ENCODE measurements at places on chromosomes 4 and X.
A peak's percentile ranks its signal among the peaks of the same experiment; 100 is the strongest.

DNA sequence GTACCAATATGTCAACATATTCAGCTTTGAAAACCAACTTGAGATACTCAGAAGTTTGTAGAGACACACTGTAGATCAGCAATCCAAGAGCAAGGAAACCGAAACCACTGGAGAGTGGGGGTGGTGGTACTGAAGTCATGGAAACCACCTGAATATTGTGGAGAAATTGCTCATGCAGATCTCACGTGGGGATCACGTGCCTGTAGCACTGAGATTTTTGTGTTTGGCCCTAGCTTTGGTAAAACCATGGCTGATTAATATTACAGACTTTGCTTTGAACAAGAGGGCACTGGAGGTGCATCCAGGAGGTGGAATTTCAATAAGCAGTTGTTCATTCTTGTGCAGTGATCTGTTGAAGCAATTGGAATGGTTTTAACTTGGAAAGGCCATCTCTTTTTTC is 47.2 kb downstream of the GBA3 start:
- no peak for DNase-seq

DNA sequence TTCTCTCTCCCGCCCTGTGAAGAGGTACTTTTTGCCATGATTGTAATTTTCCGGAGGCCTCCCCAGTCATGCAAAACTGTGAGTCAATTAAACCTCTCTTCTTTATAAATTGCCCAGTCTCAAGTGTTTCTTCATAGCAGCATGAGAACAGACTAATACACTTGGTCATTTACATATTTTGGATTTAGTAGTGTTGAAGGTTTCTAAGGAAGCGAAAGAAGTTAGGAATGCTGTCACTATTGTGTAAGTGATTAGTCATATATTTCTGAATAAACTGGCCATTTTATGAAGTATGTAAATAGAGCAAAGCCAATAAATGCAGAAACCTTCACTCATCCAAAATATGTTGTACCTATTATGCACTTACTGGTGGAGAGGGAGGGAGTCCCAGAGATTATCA is 34.4 kb upstream of the GK2 start:
- no peak for DNase-seq

DNA sequence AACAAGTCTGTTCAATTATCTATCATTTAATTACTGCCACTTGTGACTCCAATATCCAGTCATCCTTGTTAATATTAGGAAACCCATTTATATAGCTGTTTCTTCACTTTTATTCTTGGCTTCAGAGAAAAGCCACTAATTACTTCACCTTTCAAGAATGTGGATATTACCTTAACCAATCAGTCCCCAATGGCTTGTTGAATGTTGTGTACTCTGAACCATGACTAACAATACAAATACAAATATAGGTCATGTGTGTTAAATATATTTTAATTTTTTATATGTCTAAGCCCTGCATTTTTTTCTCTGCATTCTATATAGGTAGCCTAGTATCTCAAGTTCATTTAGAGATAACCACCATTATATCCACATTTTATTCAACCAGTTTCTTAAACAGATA is 1513.4 kb upstream of the AGA start:
- DNase-seq: no peak

DNA sequence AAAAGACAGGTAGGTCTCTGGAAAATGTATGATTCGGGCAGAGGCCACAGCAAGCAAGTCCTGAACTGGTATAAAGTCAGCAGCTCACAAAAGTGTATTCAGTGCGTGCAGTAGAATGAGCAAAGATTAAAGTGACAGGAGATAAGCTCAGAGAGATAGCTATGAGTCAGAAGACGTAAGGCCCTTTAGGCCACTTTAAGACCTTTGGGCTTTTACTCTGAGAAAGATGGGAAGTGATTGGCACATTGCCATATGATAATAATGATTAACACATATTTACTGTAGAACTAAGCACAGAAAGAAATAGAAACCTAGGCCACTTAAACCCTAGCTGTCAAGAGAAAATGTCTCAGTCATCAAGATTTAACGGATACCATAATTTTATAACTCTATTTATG is 51.7 kb downstream of the TBCK start:
- no peak for DNase-seq

GRCh38 chr4:95601356-95601755 is 52.6 kb upstream of the UNC5C start:
- DNase-seq: no peak

DNA sequence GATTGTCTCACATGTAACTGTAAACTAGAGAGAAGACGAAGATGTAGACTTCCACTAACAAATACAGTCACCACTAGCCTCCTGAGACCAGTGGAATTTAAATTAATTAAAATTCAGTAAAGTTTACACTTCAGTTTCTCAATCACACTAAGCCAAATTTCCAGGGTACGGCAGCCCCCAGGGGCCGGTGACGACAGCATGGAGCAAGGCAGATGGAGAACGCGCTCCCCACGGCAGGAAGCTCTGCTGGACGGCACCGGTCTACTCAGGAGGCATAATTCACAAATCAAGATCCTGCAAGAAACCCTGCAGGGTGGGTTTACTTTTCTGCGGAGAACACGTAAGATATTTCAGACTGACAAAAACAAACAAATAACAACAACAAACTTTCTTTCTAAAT is 80.7 kb downstream of the FAT1 start:
- DNase-seq: no peak

DNA sequence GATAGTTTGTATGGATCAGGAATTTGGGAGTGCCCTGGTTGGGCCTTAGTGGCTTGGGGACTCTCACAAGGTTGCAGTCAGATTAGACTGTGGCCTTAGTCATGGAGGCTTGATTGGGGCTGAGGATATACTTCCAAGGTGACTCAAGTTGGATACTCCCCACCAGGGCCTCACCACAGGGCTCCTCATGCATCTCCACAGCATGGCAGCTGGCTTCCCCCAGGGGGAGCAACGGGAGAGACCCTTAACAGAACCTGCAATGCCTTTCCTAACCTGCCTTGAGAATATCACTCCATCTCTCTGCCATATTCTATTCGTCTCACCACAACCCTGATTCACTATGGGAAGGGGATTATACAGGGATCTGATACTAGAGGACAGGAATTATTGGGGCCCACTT is 161.9 kb downstream of the RELL1 start:
- no peak for DNase-seq

- DNase-seq: no peak
These were observed 95.9 kb upstream of the MYOZ2 start for GRCh38 chr4:119039779-119040178.

DNA sequence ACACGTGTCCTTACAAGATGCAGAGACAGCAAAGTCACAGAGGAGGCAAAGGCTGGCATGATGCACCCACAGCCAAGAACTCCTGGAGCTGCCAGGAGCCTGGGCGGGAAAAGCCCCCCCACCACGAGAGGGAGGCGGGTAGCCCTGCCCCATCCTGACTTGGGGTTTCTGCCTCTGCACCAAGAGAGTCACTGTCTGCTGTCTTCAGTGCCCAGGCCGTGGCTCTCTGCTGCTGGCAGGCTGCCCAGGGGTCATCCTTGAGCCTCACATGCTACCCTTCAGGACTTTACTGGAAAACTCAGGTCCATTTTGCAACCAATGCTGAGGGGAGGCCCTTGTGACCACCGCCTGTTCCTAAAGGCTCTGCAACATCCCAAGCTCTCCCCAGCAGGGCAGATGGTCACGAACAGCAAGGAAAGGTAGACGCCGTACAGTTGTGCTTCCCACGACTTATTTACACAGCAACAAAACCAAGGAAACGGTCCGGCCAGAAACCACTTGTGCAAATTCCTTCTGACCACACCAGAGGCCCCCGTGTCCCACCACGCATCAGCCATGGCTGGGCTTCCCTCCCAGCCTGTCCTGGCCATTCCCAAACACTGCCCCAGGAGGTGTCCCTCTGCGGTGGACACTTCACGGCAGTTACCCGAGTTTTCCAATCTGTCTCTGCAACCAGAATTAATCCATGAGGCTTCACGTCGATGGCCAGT is 56.9 kb downstream of the ACOX3 start:
- DNase-seq: no peak

- no peak for DNase-seq
These were observed 171.7 kb downstream of the ADAMTS3 start for GRCh38 chr4:72397314-72397713.

- DNase-seq: peak; percentile 51
These were observed at the start of gene TLR10 for GRCh38 chr4:38782452-38783108. TLR10 (minus strand) TSS chr4:38782990; CDS start chr4:38775590, 7,400 bp downstream.

GRCh38 chr4:152072001-152072485 is 311.2 kb upstream of the GATB start:
- no peak for DNase-seq

GRCh38 chrX:39813631-39814277 is 284.0 kb downstream of the BCOR start:
- peak; percentile 49 for DNase-seq

DNA sequence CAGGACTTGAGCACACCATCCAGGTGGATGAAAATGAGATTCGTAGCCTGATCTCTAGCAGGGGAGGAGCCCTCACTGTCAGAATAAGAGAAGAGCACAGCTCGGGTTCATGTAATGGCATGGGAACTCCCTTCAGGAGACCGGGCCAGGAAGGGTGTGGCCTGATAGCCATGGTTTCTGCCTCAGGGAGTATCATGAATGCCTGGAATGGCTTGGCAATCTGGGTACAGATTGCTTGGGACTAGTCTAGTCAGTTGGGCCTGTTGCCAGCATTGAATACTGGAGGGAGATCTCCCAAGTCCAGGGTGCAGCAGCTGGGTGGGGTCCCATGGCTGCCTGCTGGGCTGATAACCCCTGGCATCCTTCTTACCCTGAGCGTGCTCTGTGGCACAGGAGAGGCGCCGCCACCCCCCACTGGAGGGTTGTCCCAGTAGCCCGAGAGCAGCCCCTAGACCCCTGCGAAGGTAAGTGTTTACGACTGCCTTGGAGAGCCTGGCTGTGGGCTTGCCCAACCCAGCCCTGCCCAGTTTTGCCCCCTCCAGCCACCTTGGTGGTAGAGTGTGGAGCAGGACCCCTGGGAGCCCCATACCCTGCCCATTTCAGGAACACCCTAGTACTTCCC is 298.8 kb downstream of the TEX13A start:
- DNase-seq: no peak

DNA sequence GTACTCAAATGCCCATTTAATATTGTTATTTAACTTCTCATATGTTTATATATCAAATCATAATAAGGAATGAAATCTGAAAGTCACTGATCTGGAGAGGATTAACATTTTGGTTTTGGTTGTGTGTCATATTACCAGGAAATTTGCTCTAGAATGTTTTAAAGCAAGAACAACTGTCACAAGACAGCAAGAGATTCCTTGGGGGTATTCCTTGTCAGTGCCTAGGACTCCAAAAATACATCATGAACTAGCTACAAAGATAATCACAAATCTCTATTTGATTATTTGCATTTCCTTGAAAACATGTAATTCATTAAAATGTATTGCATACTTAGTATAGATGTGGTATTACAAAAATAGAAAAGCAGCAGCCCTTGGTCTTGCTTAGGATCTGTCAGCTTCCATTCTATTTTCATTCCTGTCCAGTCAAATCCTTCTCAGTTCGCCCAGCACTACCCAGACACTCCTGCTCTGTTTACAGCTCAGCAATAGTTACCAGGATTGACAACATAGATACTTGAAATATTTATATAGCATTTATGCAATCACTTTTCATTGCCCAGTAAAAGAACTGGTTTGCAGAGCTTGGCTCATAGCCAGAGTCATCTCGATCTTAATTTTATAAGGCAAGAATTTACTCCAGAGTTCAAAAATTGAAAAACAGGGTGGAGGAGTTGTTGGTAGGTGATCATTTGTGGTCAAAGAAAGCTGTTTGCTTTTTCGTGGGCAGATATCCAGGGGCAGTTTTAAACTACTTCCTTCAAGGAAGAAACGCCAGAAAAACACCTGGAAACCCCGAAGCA is 9.2 kb upstream of the BMP3 start:
- DNase-seq: no peak

GRCh38 chr4:2702361-2702760 is 53.8 kb downstream of the TNIP2 start:
- DNase-seq: no peak

DNA sequence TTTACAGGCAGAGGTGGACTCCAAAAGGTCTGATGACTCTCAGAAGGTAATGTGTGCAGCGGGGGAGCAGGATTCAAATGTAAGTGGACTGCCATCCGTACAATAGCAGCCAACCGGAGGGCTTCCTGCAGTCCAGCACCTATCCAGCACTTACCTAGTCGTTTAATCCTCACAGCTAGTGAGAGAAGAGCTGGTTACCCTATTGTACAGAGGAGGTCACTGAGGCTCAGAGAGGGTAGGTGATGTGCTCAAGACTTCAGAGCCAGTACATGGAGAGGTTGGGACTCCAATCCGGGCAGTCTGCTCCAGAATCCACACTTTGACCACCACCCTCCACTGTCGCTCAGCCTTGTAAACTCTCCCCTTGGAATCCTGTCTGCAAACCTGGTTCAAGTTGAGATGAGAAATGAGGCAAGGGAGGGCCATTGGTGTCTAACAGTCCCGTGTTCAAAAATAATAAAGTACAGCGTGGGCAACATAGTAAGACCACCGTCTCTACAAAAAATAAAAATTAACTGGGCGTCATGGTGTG is 22.5 kb upstream of the JAKMIP1 start:
- peak; percentile 48 for DNase-seq

DNA sequence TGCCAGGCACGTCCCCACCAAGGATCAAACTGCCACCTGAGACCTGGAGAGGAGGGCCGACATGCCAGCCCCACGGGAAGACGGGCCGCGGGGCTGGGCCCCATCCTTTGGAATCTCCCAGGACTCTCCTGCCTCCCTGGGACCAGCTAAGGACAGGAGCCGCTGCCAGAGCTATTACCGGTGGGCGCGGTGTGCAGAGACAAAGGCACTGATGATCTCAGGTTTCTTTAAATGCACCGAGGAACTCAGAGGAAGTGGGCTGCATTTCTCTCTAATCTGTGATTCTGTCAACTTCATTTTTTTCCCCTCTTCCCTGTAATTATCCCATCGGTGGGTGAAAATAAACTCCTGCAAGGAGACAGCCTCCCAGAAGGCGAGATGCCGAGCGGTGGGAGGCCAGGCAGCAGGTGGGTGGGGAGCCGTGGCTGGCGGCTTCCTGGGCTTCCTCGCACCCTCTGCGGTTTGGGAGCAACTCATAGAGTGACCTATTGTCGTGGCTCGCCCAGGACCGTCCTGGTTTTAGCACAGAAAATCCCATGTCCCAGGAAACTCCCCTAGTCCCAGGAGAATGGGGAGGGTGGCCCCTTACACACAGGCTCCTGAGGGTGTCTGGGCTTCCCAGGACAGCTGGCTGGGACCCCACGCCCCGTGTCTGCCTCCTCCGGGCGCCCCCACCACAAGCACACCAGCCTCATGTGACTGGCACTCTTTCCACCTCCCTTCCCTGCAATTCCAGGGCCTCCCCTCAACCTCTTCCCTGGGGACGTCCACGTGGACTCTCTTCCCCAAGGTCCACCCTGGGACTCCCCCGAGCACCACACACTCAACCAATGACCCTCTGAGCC is 62.3 kb upstream of the ADRA2C start:
- DNase-seq: no peak

GRCh38 chr4:122456231-122457116 is at the start of gene IL2:
IL2 (minus strand) TSS chr4:122456725; CDS start chr4:122456440, 285 bp downstream.
- DNase-seq: no peak

Measured in midbrain (tissue), 1 donor.